ENCODE measurements at places on chromosomes 1 and 21. TPM values are rescaled to one million over a fixed set of nuclear protein-coding genes. Genes with fewer than 3 reads are reported as not detected.

The BATF3 gene
- 6.5 TPM for total RNA-seq

The LAMC2 gene
- not detected for total RNA-seq

The LRRC38 gene
- total RNA-seq: not detected

The DVL1 gene
- 11.7 TPM for total RNA-seq

The PLEKHN1 gene
- 1.2 TPM for total RNA-seq

The ELK4 gene
- 8.6 TPM for total RNA-seq

The TAS1R1 gene
- total RNA-seq: not detected

The ALG14 gene
- total RNA-seq: 1.4 TPM

The IVL gene
- not detected for total RNA-seq

The GLIS1 gene
- total RNA-seq: 0.86 TPM

The RPE65 gene
- 1.1 TPM for total RNA-seq

The UTS2 gene
- total RNA-seq: not detected

The PKP1 gene
- total RNA-seq: not detected

The FABP3 gene
- total RNA-seq: not detected

The ZNF593OS gene
- total RNA-seq: not detected

The ATXN7L2 gene
- total RNA-seq: 1.0 TPM

The UBL4B gene
- total RNA-seq: not detected

The TMPRSS15 gene
- total RNA-seq: 1.4 TPM

The IFI16 gene
- total RNA-seq: 31.8 TPM

The UROD gene
- 125 TPM for total RNA-seq

The FYB2 gene
- not detected for total RNA-seq

The KRTAP10-11 gene
- not detected for total RNA-seq

The KCNJ9 gene
- not detected for total RNA-seq

The PADI4 gene
- 0.27 TPM for total RNA-seq

The DYNLT5 gene
- not detected for total RNA-seq

The OR11L1 gene
- not detected for total RNA-seq
